ENCODE measurements at places on chromosomes 2 and 18.

- DNase-seq = peak; percentile 90
These were observed 139.2 kb downstream of the LAMA3 start for GRCh38 chr18:23828426-23828825.

- peak; percentile 48 for DNase-seq
These were observed 64.5 kb upstream of the NPAS2 start for GRCh38 chr2:100755441-100755840.

DNA sequence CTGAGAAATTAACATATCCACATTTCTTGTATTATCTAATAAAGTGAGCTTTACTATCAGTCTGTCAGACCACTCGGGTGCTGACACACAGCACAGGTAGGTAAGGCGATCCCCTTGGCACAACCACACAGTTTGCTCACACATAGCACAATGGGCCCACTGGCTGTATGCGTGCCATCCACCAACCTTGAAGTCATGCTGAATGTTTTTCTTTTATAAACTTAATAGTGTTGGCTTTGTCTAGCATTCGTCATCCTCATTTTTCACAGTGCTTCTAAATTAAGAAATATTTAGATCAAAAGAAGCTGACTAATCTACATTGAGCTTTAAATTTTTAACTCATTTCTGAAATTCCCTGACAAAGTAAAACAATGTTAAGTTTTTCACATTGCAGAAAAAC, 50.0 kb upstream of the PAPOLG start:
- no peak for DNase-seq

DNA sequence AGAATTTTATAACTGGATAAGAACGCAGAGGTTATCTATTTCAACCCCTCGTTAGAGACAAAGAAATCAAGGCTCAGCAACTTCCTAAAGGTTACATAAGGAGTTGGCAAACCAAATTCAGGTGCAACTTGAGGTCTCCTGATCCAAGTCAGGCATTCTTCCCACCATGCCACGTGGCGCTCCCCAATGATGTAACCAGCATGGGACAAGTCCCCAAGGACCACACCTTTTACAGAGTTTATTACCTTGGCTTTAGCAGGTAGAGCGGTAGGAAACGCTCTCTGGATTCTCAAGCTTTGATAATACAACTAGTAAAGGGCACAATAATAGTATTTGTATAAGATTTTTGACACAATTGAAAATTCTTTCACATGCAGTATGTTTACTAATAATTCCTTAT, 26.7 kb upstream of the MBOAT2 start:
- no peak for DNase-seq

DNA sequence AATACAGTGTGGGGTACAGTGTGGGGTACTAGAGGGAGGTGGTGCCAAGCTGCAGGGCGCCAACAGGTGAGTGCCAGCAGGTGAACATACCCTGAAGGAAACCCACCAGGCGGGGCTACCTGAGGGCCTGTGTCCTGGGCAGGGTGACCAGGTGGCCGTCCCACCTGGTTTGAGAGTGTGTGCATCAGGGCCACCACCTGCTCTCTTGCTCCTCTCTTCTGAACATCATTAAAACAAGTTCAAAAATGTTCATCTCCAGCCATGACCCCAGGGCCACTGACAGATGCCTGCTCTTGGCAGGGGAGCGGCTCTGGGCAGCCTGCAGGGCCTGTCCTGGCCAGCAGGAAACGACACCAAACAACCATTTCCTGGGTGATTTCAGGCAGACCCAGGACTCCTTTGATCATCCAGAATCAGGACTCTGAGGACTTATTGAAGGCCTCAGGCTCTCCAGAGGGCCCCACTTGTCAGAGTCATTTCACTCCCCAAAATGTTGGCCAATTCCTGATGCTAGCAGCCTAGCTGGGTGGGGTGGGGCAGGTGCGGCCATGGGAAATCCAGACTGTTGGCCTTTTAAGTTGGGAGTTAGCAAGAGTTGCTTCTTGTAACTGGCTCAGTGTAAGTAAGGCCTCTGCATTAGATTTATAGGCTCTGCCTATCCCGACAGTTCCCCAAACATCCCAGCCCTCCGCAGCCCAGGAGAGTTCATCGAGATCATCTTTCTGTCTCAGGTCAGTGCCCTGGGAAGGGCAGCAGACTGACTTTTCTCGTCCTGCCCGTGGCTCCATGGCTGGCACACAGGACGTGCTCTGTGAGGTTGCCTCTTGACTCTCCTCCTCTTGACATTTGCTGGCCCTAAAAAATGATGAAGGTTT, 111.5 kb upstream of the ZNF236 start:
- no peak for DNase-seq

All from NCI-H226 (cell line).